ENCODE measurements at places on chromosomes 7 and 10.

DNA sequence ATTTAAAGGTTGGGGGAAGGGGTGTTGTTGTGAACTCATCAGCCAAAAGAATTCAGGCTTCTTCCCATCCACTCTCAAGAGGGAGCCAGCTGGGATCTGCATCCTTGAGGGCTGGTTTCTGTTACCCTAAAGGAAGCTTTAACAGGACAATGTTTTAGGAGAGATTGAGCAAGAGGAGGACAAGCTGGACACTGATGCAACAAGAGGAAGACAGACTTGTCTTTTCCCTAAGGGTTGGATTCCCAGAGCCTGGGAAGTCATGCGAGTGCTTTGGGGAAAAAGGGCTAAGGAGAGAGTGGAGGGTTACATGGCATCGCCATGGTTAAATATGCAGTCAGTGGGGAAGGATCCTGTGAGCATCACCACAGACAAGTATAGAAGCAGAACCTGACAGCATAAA lies 47.6 kb upstream of the PDE1C start:
- no peak for DNase-seq

GRCh38 chr7:97499204-97499603 lies 232.7 kb upstream of the TAC1 start:
- DNase-seq: no peak

DNA sequence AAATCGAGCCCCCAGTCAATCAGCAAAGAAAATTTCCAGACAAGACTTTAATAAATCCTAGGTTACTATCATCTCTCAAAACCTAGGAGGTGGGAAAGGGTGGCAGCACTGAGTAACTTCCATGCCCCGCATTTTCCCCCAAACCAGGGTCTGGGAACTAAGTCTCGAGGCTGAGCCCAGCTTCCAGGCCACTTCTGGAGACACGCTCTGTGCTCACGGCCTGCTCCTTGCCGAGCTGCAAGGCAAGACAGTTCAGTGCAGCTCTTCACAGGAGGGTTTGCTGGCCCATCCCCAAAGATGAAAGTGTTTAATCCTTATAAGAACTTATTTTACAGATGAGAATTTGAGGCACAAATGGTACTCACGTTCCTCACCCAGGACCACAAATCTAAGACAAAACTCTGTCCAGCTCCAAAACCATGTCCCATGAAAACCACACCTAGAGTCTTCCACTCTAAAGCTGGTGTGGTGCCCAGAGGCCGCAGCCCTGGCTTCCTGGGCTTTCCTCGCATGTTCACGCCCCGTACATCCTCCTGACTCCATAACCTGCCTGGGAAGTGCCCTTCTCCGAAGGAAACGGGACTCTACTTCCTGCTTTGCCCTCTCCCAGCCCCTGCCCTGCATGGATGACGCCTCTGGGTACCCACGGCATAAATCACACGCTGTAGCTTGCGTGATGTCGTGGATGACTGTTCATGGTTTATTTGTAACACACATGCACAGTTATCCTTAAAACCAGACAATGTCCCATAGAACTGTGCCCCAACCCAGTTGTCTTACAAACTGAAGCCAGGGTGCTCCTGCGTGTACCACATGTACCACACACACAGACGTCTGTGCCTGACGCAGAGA lies 201.2 kb downstream of the DIP2C start:
- no peak for DNase-seq

GRCh38 chr10:1191752-1192151 lies 135.6 kb downstream of the WDR37 start:
- DNase-seq: no peak

DNA sequence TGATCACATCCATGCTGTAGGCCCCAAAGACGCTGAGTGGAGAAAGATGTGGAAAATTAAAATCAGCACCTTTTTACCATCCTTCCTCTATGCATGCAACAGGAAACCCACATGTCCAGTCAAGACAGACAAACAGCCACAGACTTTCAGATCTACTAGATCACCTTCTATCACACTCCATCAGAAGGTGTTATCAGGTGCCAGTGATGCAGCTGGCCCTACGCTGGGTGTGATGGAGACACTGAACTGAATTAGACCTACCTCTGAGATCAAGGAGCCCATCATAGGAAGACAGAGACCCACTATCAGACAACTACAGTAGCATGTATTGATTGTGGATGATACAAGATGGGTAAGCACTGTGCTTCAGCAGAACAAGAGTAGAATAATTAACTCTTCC lies 15.5 kb downstream of the CYP3A4 start:
- DNase-seq: no peak

GRCh38 chr7:116145245-116145852 lies 65.0 kb upstream of the TES start:
- no peak for DNase-seq

Data from NCI-H2107 (cell line).